Non-pigmented ciliary epithelial cell (primary cell): ENCODE measurements at places on chromosomes 16 and 17.

GRCh38 chr16:28872952-28873351 is 5.3 kb upstream of the ATP2A1 start:
- DNase-seq: no peak

DNA sequence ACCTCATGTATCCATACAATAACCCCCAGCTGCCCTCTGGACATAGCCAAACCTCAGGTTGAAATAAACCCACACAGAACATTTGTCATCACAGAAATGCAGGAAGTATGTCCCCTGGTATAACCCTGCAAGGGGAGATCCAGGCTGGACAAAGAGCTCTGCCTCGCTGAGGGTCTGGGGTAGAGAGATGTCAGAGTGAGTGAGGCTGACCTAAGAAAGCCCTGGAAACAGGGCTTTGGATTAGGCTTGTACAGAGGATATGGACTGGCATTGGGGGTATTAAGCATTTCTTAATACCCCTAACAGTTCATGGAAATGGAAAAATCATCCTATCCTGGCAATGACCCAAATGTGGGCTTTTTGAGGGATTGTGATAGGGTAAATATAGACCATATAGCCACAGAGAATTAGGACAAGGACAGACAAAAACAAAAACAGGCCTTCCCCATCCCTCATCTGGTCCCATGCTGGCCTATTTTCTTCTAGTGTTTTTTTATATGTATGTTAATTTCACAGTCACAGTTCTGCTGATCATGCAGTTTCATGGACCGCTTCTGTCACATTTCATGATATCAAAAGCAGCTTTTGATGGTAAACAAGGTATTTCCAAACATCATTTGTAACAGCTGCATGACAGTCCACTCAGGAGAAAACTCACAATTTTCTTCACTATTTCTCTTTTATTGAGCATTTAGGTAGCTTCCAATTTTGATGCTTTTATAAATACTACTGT is 26.1 kb downstream of the PLXDC1 start:
- no peak for DNase-seq

GRCh38 chr16:85173981-85174751 is 61.9 kb upstream of the CIBAR2 start:
- DNase-seq: no peak

DNA sequence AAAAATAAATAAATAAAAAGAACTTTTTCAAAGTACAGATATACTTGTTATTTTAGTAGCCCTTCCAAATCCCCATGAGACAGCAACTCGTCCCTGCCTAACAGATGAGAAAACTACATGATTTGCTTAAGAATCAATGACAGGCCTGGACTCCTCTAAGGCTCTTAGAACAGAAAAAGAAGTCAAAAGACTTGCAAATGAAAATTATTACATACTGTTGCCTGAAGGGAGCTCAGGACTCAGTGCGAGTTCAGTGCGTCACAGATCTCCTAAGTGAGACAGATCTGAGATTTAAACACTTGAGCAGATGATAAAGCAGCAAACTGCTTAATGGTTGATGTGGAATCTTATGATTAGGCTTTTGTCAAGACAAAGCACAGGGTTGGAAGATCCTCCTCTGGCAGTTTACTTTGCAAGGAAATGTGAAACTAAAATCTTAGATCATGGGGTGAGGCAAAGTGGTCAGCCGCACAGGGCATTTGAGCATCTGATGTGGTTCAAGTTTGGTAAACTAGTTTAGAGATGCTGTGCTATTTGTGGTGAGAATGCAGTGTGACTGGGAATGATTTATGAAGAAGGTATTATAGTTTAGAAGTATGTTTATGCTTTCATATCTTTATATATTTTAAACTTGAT is 138.1 kb downstream of the TRIM37 start:
- DNase-seq: no peak

DNA sequence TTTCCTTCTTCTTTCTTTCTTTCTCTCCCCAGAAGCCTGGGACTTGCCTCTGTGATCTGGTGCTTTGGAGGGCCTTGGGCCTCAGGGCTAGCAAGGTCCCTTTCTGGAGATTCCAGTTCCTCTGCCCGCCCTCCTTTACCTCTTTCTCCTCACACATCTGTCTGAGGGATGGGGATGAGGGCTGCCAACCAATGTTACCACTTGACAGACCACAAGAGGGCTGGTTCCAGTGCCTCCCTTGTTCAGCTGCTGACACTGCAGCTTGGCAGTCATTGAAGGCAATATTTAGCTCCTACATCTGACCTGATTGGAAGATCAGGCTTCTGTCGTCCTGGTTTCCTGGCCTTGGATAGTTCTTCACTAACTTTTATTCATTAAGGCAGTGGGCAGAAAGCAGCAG is 3.6 kb upstream of the ZNF652 start:
- no peak for DNase-seq

- DNase-seq: no peak
These were observed 57.2 kb upstream of the ALOX12 start for GRCh38 chr17:6938637-6939036.

DNA sequence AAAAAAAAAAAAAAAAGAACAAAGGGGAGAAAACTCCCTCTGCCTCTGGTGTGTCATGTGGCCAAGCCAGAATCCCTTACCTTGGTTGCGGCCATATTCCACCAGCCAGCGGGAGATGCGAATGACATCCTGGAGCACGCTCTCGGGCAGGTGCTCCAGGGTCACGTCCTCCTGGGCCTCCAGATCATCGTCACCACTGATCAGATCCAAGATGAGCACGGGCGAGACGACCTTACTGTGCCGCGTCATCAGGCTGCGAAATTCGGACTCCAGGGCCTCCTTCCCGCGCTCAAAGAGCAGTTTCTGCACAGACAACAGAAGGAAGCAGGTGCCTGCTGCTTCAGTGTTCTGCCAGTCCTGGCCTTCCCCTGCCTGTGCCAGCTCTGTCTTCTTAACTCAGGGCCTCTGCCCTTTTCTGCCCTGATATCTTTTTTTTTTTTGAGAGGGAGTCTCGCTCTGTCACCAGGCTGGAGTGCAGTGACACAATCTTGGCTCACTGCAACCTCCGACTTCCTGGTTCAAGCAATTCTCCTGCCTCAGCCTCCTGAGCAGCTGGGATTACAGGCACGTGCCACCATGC is 5.8 kb downstream of the EXOC7 start:
- DNase-seq: no peak

DNA sequence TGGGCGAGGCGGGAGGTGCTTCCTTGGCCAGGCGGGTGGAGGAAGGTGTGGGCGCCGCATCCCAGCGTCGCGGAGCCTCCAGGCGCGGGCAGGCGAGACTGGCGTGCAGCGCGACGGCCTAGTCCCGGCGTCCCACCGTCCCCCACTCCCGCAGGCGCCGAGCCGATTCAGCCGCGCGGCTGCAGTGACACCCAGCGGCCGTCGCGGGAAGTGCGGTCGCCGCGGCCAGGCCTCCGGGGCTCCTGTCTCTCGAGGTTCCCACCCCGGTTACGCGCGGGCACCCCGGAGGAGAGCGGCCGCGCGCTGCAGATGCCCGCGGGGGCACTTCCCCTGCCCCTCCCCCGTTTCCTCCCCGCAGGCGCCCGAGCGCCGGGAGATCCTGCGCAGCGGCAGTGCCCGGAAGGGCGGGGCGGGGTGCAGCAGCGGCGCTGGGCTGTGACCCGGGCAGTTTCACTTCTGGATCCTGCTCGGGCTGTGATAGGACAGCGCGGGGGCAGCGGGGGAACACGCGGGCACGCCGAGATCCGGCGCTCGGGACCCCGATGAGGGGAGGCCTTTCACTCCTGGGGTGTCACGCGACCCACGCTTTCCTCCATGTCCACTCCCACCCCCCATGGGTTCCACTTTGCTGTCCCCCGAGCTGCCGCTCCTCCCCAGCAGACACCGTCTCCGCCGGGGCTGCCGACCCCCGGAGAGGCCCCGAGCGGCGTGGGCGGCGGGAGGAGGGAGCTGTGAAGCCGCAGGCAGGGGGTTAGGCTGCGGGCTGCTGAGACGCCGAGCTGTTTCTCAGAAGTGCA is 16.6 kb downstream of the GRB7 start:
- DNase-seq: no peak

DNA sequence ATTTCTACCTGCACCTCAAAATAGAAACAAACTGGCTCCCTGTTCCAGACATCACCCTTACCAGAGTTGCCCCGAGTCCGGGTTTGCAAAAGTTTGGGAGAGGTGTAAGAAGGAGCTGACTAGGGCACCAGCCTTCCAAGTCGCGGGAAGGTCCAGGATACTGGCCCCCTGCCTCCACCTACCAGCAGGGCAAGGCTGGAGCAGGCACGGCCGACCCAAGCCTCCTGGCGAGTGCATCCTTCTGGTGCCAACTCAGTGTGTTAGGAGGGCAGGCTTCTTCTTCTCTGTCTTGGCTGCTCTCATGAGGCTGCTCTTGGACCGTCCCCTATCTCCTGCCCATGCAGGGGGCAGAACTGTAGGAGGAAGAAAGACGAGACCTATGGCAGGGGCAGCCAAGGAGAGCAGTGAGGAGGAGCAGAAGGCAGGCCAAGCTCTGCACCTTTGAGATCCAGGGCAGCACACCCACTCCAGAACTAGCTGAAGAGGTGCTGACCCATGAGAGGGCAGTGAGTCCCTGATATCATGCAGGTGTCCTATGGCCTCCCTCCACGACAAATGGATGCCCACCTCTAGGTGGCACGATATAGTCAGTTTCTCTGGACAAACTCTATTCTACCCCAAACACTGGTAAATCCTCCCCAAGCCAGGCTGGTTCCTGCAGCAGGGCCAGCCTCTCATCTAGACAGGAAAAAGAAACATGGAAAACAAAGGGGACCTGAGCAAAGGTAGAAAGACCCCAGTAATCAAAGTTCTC is 54.4 kb downstream of the CYTH1 start:
- no peak for DNase-seq

GRCh38 chr16:56855201-56855600 is 9.8 kb upstream of the SLC12A3 start:
- no peak for DNase-seq

GRCh38 chr16:57169327-57169726 is 16.5 kb downstream of the PSME3IP1 start:
- no peak for DNase-seq
